ENCODE measurements at places on chromosomes 1 and 21.
A peak's percentile ranks its signal among the peaks of the same experiment; 100 is the strongest.

- DNase-seq: no peak
These were observed 167.2 kb upstream of the PROX1 start for GRCh38 chr1:213820362-213821149.

DNA sequence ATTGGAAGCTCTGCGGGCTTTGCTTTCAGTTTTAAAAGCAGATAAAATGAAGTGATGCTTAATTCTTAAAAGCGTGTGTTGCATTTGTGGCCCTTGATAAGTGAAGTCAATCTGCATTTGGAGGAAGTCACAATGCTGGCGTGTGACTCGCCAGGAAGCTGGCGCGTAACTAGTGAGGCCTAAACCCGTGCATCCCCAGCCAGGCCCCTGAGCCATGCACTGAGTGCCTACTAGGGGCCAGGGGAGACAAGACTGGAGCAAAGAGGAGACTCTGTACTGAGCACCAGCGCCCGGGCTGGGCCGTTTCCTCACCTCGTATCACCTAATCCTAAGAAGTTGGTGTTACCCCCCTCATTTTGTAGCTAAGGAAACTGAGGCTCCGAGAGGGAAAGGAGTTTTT is 4.6 kb upstream of the DDOST start:
- no peak for DNase-seq

- DNase-seq: no peak
These were observed 32.2 kb downstream of the CXADR start for GRCh38 chr21:17545007-17545406.

GRCh38 chr1:116262207-116262994 is 110.6 kb upstream of the ATP1A1 start:
- no peak for DNase-seq

DNA sequence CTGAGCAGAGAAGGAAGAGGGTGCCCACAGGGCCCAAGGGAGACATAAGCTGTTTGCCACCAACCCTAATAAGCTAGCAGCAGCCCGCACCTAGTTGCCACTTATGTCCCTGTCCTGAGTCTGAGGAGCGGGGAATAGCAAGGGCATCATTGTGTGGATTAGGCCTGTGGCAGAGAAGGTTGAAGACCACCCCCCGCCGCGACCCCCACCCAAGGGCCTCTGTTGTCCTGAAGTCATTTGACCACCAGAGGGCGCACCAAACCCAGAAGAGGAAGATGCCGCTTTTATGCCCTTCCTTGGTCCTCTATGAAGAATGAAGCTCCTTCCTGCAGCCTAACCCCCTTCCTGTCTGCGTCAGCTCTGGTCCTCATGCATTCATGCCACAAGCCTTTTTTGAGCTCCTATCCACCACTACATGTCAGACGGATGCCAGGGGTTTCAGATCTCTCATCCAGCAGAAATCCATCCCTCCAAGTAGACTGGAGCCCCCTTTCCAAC is 16.6 kb downstream of the RHBG start:
- peak; percentile 63 for DNase-seq

DNA sequence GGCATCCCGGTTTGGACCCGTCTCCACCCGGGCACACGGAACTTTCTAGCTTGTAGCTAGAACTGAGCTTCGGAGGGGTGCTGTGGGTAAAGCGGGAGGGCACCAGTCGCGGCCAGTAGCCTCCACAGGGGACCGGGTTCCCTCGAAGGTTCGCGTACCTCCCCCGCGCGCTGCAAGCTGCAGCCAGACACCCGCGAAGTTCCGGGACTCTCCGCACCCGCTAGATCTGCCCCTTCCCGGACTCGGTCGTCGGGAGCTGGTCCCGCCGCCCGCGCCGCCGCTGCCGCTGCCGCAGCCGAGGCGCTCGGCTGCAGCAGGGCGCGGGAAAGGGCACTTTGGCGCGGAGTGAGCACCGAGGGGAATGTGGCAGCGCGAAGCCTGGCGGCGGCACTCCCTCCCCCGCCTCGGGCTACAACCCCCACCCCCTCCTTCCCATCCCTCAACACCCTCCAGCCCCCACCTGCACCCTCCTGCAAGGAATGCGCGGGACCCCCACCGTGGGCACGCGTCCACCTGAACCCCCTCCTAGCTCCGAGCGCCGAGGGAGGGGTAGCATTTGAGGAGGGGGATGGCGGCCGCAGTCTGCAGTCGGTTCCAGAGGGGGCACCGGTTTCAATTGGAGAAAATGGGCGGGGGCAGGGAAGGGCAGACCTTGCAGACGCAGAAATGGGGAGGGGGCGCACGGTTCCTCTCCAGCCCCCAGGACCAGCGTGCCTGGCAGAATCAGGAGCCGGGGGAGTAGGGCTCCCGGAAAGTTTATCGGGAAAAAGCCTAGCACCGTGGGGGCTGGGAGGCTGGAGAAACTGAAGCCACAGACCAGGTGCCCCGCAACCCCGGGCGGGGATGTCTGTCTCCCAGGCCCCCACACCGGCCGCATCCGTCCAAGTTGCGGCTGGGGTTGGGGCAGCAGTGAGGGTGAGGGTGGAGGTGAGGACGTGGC is 968 bp downstream of the CSMD2 start:
- no peak for DNase-seq

- DNase-seq: no peak
These were observed 234.0 kb upstream of the IRF2BP2 start for GRCh38 chr1:234843946-234844345.

DNA sequence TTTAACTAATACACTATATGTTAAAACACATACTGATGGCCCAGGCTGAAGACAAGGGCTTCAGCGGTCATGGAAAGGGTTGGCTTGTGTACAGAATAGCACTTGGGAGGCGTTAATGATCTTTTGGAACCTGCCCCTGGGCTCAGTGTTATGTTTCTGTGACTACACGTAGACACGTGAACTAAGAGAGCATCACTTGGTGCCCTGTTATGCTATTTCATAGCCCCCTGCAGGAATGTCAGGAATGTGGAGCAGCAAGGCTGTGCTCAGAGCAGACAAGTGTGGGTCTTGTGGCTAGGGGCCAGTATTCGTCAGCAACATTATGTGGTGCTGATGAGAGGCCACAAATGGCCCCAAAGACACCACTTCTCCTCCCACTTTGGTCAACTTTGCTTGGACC is 132.4 kb downstream of the MAP3K21 start:
- no peak for DNase-seq

GRCh38 chr1:219931033-219931432 is 2.7 kb upstream of the SLC30A10 start:
- DNase-seq: no peak

- DNase-seq: no peak
These were observed 10.0 kb downstream of the ADAMTS1 start for GRCh38 chr21:26835027-26835713.

DNA sequence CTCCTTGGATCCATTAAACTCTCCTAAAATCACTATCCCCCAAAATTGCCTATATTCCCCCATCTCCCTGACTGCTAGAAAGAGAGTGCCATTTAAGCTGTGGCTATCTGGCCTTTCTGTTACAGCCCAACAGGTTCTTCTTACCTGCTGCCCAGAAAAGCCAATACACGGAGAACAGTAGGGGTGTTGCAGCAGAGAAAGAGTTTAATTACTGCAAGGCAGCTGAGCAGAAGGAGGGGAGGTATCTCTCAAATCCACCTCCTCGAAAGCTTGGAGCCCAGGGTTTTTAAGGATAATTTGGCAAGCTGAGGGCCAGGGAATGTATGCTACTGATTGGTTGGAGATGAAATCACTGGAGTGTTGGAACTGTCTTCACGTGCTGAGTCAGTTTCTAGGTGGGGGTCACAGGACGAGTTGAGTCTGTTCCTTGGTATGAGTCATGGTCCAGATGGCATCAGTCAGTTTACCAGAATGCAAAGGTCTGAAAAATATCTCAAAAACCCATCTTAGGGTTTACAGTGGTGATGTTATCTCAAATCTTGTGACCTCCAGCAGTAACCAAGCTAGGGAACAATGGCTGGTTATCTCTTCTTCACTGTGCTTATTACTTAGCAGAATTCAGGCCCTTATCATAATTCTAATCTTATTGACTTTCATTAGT is 89.8 kb downstream of the SMYD3 start:
- no peak for DNase-seq

- no peak for DNase-seq
These were observed 5.9 kb upstream of the CTRC start for GRCh38 chr1:15432324-15432723.

- no peak for DNase-seq
These were observed 363.8 kb downstream of the DISC1 start for GRCh38 chr1:231990388-231990787.

- no peak for DNase-seq
These were observed 157.0 kb upstream of the COA6 start for GRCh38 chr1:234216116-234216703.

- no peak for DNase-seq
These were observed 18.1 kb upstream of the SFPQ start for GRCh38 chr1:35211120-35211414.

DNA sequence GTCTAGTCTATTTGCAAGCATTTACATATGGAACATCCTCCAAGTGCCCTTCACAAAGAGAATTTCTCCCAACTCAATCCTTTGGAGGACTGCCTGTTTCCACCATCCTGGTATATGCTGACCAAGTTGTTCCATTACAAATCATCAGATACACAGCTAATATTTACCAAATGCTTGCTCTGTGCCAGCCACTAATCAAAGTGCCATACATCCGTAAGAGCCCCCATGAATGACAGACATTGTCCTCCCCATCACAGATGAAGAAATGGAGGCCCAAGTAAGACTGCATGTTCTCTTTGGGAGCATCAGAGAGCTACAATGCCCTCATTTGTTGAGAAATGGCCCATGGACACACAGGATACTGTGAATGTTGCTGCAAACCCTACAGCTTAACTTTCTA is 130.0 kb upstream of the BACE2 start:
- DNase-seq: no peak

DNA sequence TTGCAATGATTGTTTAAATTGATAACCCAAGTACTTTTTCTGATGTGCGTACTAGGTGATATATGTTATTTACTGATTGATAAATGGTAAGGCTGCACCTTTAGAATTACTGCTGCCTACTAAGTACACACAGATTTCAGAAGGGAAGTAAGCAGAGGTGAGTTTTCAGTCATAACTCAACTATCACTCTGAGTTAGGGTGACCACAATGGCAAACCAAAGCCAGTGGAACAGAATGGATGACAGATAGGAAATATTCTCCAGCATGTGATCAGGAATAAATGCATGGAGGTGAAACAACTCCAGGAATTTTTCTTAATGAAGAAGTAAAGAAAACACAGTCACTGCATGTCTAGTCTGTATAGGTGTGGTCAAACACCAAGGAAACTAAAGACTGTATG is 7.5 kb upstream of the KCNJ15 start:
- DNase-seq: no peak

DNA sequence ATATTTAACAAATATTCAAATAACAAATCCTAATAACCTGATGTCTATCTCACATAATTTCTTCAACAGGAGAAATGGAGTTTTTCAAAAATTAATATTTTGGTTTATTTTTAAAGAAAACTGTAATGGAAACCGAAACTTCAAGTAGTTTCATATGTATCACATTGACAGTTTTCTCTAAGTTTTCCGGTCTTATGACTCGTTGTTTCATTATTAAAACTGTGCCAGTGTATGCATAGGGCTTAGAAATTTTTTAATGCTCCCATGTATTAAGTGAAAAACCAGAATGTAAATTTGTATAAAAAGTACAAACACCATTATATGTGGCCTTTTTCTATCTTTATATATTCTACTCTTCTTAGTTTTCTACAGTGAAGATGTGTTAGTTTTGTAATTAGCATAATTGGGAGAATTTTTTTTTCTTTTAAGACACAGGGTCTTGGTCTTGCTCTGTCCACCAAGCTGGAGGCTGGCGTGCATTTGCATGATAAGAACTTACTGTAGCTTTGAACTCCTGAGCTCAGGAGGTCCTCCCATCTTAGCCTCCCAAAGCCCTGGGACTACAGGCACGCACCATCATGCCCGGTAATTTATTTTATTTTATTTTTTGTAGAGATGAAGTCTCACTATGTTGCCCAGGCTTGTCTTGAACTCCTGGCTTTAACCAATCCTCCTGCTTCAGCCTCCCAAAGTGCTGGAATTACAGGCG is 43.9 kb upstream of the SAMSN1 start:
- DNase-seq: no peak

- DNase-seq: no peak
These were observed 6.2 kb downstream of the PROX1 start for GRCh38 chr1:213993929-213994328.

- no peak for DNase-seq
These were observed 1.2 kb downstream of the EFNA1 start for GRCh38 chr1:155128755-155129473.

DNA sequence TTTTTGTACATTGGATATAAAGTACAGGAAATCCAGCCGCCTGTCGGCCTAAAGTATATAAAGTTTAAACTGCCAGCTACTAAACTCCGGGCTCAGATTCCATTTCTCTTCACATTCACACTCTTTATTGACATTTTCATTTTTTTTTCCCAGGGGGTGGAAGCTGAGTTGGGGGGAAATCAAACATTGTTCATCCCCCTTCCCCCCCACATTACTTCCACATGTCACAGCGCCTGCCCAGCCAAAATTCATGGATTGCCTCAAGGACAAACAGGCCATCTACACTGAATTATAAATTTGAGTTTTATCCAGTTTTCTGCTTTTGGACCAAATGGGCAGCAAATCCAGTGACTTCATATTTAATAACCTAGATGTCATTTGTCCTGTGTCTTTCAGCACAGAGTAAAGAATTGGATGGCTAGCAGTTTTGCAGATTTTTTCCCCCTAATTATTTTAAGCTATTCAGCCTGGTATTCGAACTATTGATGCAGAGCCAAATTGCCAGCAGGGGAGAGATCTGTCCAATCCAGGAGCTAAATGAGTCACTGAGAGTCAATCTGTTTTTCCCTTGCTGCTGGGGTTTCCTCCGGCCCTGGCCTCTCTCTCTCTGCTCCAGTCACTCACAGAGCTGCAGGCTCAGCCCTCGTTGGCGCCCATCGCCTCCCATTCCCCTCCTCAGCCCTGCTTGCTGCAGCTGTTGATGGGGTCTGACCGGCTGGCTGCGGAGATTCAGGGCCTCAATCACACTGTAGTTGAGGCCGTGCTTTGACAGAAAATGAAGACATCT is 98.0 kb downstream of the LMO4 start:
- no peak for DNase-seq

GRCh38 chr1:155645648-155646047 is 35.6 kb downstream of the MSTO1 start:
- no peak for DNase-seq

DNA sequence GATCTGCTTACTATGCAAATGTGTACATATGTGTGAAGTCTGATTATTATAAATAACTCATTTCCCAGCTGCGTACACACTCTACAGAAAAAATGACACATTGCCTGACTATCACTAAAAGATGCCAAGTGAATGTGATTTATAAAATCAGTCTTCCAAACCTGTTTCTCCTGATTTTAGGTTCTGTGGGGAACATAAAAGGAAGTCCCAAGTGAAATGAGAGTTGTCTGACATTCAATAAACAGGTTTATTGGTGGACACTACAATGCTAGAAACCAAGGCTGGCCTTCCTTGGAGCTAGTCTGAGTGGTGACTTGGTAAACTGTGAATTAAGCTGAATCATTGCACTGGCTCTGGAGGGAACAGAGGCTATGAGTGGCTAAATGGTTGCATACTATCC is 287.9 kb upstream of the ESRRG start:
- no peak for DNase-seq

GRCh38 chr1:6008084-6008415 is 15.8 kb upstream of the NPHP4 start:
- no peak for DNase-seq

Measured in stimulated activated CD4-positive, alpha-beta T cell treated with anti-CD3 and anti-CD28 coated beads, TNF-alpha, amount 100 ng/mL, for 4 hours (primary cell).